WTC11 (cell line): ENCODE measurements at places on chromosomes 12 and 14.

- DNase-seq, result no peak
Observed at GRCh38 chr12:99670635-99671034, 23.1 kb downstream of the GARIN6 start.

- no peak for DNase-seq
Observed at GRCh38 chr12:104477510-104478390, 21.0 kb downstream of the CHST11 start.

DNA sequence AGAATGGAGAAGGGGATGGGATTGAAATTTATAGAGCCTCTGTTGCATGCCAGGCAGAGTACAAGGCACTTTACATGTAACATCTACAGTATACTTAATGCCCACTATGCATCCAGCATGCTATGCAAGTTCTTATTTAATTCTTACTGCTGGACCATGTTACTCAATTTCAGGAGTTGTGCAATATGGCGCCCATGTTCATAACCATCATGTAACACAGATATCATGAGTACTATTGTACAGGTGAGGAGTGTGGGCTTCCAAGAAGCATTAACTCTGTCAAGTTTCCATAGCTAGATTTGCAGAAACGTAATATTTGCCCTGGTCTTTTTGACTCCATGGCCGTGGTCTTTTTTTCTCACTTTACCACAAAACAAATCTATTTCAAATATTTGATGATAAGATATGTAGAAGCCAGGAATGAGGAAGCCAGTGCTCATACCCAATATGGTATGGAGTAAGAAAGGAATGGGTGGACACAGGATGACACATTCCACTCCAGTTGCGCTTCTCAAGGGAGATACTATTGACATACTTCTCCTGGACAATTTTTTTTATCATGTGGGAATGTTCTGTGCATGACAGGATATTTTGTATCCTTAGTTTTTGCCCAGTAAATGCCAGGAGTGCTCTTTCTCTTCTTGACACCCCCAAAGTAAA lies 191.8 kb downstream of the C12orf75 start:
- DNase-seq, result no peak

GRCh38 chr12:25423355-25424050 lies 129.6 kb downstream of the LMNTD1 start:
- DNase-seq, result no peak

DNA sequence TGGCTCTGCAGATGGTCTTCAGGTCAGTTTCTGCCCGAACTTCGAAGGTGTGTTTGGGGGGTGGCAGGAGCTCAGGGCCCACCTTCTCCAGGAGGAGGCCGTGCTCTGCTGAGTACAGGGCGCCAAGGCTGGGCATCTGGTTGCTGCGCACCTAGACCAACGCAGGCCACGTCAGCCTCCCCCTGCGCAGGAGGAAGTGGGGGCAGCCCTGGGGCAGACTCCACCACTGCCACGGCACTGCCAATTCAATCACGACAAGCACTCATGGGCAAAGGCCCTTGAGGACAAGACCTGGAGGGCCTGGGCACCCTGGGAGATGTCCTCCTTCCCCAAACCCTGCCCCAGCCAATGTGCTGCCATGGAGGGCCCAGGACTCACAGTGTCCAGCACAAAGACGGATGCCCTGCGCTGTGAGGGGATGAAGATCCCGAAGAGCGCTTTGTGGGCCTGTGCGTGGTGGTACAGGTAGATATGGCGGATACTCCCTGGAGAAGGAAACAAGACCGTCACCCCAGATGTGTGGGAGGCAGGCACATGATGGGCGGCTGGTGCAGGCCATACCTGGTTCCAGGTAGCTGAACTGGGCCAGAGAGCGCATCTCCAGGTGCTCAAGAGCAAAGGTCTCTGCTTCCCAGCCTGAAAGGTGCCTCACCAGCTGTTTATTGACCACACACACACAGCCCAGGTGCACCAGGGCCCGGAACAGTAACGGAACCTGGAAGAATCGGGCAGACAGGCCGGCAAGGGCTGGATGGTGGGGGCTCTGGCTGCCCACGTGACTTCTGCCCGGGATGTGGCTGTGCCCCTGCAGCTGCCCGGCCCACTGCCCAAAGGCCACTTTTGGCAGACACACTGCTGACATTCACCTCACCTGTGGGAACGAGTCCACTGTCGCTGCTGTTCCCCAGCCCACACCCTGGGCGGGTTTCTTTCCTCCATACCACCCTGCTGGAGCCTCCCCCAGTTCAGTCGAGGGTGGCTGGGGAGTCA lies 24.6 kb downstream of the P2RX2 start:
- DNase-seq, result no peak
